DMS53 (cell line): ENCODE measurements at places on chromosomes 2 and 18.
A peak's percentile ranks its signal among the peaks of the same experiment; 100 is the strongest.

DNA sequence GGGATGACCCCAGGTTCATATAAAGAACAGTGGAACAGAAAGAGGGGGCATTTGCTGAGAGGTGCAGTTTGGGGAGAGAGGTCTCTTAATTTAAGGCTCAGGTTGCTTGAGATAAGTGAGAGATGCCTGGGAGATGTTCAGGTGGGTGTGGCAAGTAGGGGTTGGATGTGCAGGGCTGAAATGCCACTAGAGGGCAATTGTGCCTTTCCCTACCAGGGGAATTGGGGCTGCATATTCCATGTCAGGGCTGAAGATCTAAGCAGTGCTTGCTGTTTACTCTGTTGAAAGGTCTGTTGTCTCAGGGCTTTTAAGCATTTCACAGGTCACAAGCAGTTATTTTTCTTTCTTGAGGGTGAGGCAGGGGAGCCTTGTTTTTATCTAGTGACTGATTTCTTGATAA lies 7.8 kb downstream of the CCDC85A start:
- peak; percentile 81 for DNase-seq

- no peak for DNase-seq
Observed at GRCh38 chr2:119233326-119234020, 9.8 kb downstream of the STEAP3 start.

GRCh38 chr2:98709535-98709934 lies 21.4 kb downstream of the MGAT4A start:
- DNase-seq, result peak; percentile 55

DNA sequence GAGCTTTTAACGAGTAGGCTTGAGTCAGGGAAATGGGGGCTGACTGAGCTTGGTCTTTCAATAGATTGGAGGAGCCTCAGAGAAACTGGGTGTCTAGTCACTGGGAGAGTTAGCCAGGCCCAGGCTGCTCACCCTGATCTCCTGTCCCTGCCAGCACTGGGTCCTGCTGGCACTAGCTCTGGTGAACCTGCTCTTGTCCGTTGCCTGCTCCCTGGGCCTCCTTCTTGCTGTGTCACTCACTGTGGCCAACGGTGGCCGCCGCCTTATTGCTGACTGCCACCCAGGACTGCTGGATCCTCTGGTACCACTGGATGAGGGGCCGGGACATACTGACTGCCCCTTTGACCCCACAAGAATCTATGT lies 720 bp downstream of the KRTCAP3 start:
- peak; percentile 45 for DNase-seq

- DNase-seq, result no peak
Observed at GRCh38 chr18:7987284-7987976, 420.3 kb downstream of the PTPRM start.

DNA sequence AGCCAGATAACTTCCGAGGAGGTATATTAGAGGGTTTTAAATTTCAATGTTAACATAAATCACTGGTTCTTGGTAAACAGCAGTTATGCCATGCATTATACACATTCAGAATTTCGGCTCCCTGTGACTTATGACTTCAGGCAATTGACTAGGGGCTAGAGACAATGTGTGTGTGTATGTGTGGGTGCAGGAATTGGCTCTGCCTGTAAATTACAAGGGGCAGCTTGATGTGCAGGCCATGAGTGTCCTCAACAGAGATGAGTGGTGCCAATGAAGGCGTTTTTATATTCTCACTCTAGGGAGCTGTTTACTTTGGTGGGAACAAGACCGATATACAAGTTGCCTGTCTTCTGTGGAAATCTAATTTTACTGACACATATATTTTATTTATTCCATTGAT lies 161.6 kb downstream of the CSRNP3 start:
- DNase-seq, result no peak

GRCh38 chr2:221389421-221389820 lies 182.7 kb downstream of the EPHA4 start:
- DNase-seq, result no peak
